ENCODE measurements at places on chromosomes 12 and 14. TPM values are rescaled to one million over a fixed set of nuclear protein-coding genes. Genes with fewer than 3 reads are reported as not detected.

Gene VCPKMT
- total RNA-seq: 12.1 TPM

Gene DTX1
- total RNA-seq: 0.66 TPM

Gene IGF1
- total RNA-seq: 0.46 TPM

Gene YARS2
- 20.5 TPM for total RNA-seq

Gene HSPA2
- 3.7 TPM for total RNA-seq

Gene LRRC9
- not detected for total RNA-seq

Gene MYF6
- not detected for total RNA-seq

Gene TAS2R14
- total RNA-seq: 5.2 TPM

Gene EIF2S3B
- total RNA-seq: 0.66 TPM

Gene PARP2
- 29.8 TPM for total RNA-seq

Gene AMN
- total RNA-seq: 1.2 TPM

Gene SEL1L
- total RNA-seq: 76.8 TPM

Gene SLC5A8
- not detected for total RNA-seq

Gene KRT83
- not detected for total RNA-seq

Gene LGR5
- not detected for total RNA-seq

Gene GAS2L3
- total RNA-seq: 4.2 TPM

Gene CCDC60
- not detected for total RNA-seq

Gene MYO1A
- total RNA-seq: 1.4 TPM

Gene POTEG
- not detected for total RNA-seq

Gene B3GNT4
- total RNA-seq: 0.32 TPM

Gene GLIPR1L2
- total RNA-seq: not detected

Gene GNPTAB
- 63.1 TPM for total RNA-seq
